ENCODE measurements at places on chromosomes 6 and 20. TPM values are rescaled to one million over a fixed set of nuclear protein-coding genes. Genes with fewer than 3 reads are reported as not detected.

The C20orf96 gene
- 5.1 TPM for total RNA-seq

The CRYBG1 gene
- total RNA-seq: 124 TPM

The CST7 gene
- total RNA-seq: 0.97 TPM

GRCh38 chr6:53320964-53321363 lies 27.8 kb downstream of the ELOVL5 start:
- no peak for DNase-seq
- no peak overlapping the region for H3K4me3 ChIP-seq
- no peaks in the 10 kb centered on the region for H3K27me3 ChIP-seq
- H3K36me3 ChIP-seq: no peaks in the 10 kb centered on the region

DNA sequence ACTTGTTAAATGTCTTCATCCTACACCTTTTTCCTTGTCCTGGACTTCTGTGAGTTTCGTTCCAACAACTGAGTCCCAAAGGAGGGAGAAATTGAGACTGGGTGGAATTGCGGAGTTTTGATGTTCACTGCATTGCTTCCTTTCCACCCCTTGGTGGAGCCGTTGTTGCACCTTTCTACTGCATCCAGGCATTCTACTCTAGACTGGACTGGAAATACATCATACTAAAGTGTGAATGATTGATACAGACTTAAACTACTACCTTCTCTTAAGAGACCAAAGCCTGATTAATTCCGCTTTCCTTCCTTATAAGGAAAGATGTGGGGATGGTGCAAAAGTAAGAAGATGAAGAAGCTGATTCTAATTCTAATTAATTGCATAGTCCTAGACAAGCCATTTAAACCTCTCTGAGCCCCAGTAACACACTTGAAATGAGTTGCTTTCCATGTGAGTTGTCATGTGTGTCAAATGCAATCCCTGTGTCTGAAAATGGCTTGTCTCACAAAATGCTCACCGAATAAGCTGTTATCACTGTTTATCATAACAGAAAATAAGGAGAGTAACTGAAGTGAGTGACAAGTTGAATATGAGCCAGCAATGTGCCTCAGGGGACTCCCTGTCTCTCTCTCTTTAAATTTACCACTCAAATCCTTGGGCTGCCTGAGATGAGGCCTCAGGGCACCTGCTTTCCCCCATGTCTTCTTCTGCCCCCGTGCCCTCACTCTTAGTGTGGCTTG lies 338.3 kb upstream of the CHD6 start:
- DNase-seq: no peak
- H3K27ac ChIP-seq: no peak overlapping the region
- H3K4me3 ChIP-seq: no peak overlapping the region
- H3K36me3 ChIP-seq: no peaks in the 10 kb centered on the region
- peaks cover 3% of the 10 kb centered on the region for H3K27me3 ChIP-seq
- H3K4me1 ChIP-seq: no peaks in the 10 kb centered on the region

DNA sequence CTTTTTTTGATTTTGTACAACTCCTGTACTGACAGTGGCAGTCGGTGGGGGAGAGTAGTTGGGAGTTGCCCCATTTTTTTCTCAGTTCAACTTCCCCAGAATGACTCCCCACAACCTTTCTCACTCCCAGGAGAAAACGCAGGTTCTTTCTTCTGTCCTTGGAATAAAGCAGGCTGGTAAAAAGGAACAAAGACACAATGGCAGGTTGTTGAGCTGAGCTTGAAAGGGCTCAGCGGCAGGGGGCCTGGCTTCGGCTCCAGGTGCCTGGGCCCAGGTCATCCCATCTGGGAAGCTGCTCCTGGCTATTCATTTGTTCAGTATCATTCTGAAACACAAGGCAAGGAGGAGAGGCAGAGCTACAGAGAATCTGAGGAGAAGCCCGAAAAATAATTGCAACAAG lies 46.2 kb downstream of the PROKR2 start:
- H3K27me3 ChIP-seq: no peaks in the 10 kb centered on the region
- no peaks in the 10 kb centered on the region for H3K36me3 ChIP-seq
- no peaks in the 10 kb centered on the region for H3K4me1 ChIP-seq
- no peak for DNase-seq

DNA sequence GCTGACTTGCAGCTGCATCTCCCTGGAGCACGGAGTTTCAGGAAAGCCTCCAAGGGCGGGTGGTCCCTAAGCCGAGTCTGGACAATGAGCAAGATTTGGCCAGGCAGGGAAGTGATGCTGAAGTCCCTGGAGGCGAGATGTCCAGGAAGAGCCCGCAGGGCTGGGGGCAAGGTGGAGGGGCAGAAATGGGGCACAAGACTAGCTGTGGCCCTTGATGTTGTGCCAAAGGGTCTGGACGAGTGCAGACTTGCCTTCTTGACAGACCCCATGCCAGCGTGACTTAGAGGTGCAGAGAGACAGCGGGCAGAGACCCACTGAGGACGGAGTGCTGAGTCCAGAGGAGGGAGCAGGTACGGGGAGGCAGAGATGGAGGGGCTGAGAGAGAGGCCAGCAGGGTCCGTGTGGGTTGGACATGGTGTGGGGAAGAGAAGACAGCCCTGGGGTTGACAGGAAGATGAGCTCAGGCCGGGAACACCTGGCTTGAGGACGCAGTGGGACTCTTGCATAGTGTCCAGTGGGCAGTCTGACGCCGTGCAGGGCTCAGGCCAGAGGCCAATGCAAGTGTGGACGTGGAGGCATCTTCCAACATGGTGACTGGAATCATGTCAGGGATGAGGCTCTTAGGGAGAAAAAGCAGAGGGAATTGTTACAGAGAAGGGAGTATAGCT lies 8.7 kb downstream of the UNC93A start:
- H3K4me3 ChIP-seq: no peak overlapping the region
- no peaks in the 10 kb centered on the region for H3K36me3 ChIP-seq
- DNase-seq: peak; percentile 33
- peaks cover 14% of the 10 kb centered on the region for H3K27me3 ChIP-seq

DNA sequence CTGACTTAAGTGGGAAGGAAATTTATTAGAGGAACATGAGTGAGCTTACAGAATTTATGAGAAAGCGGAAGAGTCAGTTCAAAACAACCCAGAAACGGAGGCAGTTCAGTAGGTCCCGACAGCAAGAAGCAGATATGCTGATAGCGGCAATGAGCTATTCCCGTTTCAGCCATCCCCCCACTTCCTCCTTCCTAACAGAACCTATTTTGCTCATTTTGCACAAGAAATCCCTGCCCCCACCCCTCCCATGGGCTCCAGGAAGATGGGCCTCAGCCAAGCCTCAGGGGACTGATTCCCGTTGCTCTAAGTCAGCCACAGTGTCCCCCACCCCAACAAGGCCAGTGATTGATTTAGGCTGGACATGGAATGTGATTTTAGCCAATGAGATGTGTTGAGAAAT lies 157.5 kb downstream of the CEBPB start:
- no peaks in the 10 kb centered on the region for H3K27me3 ChIP-seq
- peak overlapping the region; percentile 80 for H3K27ac ChIP-seq
- H3K36me3 ChIP-seq: no peaks in the 10 kb centered on the region
- H3K4me1 ChIP-seq: peaks cover 43% of the 10 kb centered on the region
- no peak overlapping the region for H3K4me3 ChIP-seq

DNA sequence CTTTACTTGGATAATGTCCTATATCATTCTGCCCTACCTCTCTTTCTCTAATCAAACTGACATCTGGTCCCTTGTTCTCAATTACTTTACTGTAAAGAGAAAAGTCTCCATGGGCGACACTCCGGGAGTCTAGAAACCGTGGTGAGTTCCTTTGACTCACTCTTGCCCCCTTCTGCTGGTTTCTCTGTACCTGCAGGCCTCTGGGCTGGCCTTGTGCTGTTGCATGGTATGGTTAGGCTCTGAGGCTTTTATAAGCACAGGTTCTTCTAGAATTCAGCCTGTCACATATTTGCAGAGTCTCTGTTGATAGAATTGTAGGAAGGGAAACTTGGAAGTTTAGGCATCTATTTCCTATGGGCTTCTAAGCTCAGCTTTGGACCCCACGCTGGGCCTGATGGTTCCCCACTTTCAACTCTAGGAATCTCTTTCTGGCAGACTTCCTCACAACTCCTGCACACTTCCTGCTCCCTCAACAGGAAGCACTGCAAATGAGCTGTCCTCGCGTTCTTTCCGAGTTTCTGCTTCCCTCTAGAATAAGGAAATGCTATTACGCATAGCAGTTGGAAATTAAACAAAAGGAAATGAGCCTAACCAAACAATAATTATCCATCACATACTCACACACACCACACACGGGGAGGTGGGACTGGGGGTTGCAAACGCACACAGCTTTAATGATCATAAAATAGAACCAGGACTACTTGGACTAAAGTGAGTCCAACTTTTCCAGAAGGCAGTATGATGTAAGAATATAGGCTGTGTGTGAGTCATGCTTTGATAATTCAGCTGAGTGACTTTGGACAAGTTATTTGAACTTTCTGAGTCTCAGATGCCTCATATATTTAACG lies 683.3 kb downstream of the QKI start:
- peaks cover 12% of the 10 kb centered on the region for H3K4me1 ChIP-seq
- H3K27ac ChIP-seq: no peak overlapping the region
- H3K36me3 ChIP-seq: no peaks in the 10 kb centered on the region
- no peak overlapping the region for H3K4me3 ChIP-seq
- no peak for DNase-seq
- no peaks in the 10 kb centered on the region for H3K27me3 ChIP-seq

DNA sequence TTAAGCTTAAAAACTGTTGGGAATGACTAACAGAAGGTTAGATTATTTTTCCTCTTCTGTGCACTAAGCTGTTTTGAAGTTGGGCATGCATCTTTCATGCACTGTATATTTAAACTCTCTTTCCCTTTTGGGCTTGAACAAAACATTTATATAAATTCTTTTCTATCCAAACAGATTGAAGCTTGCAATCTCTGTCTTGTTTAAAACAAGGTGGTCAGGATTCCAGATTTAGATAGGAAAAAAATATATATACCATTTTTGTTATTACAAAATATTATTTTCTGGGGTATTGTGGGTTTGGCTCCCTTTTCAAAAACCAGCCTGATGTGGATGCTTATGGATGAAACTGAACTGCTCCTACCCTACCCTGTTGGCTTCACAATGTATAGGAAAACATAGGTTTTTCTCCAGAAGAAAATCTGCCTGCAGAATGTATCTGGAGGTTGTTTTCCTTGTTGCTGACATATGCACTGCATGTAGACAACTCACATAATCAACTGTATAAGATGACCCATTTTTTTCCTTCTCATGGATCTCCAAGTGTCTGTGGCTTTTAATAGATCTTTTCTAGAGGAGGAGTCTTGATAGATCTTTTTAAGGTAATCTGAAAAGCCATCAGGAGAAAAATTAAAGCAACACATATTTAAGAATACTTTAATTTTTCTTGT lies 146.3 kb downstream of the PRL start:
- DNase-seq: no peak
- H3K27me3 ChIP-seq: no peaks in the 10 kb centered on the region
- no peak overlapping the region for H3K27ac ChIP-seq
- no peaks in the 10 kb centered on the region for H3K36me3 ChIP-seq
- H3K4me1 ChIP-seq: peaks cover 41% of the 10 kb centered on the region

DNA sequence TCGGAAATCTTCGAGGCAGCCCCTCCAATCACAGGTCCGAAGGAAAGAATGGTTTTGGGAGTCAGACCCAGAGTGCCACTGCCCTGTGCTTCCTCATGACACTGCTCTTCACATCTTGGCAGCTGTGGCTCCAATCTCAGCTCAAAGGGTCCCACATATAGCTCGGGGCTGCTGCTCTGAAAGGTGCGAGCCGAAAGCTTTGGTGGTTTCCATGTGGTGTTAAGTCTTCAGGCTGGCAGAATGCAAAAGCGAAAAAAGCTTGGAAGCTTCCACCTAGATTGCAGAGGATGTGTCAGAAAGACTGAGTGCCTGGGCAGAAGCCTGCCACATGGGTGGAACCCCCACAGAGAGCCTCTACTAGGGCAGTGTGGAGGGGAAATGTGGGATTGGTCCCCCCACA lies 314.3 kb upstream of the CHD6 start:
- no peak for DNase-seq
- H3K27me3 ChIP-seq: no peaks in the 10 kb centered on the region
- peaks cover 2% of the 10 kb centered on the region for H3K4me1 ChIP-seq
- no peak overlapping the region for H3K27ac ChIP-seq
- no peaks in the 10 kb centered on the region for H3K36me3 ChIP-seq

DNA sequence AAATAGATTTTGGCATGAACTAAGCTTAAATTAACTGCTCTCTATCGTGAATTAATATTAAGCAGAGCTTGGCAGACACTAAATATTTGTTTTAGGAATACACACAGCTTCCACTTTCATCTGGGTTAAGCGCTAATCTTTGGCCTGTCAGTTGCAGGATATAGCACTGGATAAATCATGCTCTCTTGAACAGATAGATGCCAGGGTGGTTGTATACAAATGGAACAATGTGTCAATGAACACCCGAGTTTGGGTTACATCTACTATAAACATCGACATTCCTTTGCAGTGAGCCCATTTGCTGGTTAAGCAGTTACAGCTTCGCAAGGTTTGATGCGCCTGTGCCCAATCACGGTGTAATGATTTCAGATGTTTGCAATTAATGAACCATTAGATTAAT lies 338.2 kb upstream of the ZFP64 start:
- H3K27ac ChIP-seq: no peak overlapping the region
- H3K27me3 ChIP-seq: peaks cover 4% of the 10 kb centered on the region
- no peaks in the 10 kb centered on the region for H3K36me3 ChIP-seq
- DNase-seq: no peak
- no peaks in the 10 kb centered on the region for H3K4me1 ChIP-seq
- H3K4me3 ChIP-seq: no peak overlapping the region

All from suprapubic skin (tissue), 4 donors.